ENCODE measurements at places on chromosomes 1 and 21.

GRCh38 chr1:182968836-182969734, 16.1 kb upstream of the SHCBP1L start:
- no peak for DNase-seq

DNA sequence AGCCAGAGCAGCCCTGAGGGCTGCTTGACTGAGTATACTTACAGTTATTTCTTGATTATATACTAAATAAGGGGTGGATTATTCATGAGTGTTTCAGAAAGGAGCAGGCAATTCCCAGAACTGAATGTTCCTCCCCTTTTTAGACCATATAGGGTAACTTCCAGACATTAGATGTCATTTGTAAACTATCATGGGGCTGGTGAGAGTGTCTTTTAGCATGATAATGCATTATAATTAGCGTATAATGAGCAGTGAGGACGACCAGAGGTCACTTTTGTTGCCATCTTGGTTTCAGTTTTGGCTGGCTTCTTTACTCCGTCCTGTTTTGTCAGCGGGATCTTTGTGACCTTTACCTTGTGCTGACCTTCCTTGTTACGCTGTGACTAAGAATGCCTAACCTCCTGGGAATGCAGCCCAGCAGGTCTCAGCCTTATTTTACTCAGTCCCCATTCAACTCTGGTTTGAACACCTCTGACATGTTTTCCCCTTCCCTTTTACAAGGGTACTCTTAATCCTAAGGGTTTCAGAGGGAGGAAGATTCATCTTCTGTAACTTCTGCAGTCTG, 16.2 kb downstream of the KCTD3 start:
- DNase-seq: no peak

DNA sequence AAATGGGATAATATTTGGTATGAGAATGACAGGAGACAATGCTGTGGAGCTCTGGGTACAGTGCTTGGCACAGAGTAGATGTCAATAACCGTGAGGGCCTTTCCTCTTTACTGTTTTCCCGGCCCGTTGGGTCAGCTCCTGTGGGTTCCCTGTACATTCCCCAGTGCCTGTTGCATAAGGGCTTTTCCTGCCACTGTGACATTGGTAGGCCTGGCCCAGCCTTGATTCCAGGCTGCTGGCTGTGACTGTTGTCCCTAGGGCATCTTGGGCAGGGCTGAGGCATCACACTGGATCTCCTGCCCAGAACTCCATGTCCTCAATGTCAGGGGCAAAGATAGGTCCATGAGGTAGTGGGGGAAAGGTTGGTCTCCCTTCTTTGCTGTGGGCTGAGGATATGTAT, 25.8 kb upstream of the MYCL start:
- no peak for DNase-seq

GRCh38 chr1:158978730-158979129, 31.0 kb upstream of the IFI16 start:
- DNase-seq: peak; percentile 38

DNA sequence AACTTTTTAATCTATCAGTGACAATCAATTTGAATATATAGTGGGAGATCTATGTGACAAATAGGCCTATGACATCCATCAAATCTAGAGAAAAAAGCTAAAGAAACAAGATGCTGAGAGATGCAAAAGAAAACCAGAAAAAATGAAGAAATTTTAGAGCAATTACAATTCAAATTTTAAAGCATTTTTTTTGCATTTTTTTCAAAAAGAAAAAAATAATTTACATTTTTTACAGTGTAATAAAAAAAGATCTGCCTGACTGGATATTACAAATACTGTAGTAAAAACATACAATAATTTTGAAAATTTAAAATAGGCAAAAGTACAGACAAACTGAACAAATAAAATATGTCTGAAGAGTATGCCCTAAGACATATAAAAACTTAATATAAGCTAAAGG, 14.4 kb downstream of the CD34 start:
- no peak for DNase-seq

DNA sequence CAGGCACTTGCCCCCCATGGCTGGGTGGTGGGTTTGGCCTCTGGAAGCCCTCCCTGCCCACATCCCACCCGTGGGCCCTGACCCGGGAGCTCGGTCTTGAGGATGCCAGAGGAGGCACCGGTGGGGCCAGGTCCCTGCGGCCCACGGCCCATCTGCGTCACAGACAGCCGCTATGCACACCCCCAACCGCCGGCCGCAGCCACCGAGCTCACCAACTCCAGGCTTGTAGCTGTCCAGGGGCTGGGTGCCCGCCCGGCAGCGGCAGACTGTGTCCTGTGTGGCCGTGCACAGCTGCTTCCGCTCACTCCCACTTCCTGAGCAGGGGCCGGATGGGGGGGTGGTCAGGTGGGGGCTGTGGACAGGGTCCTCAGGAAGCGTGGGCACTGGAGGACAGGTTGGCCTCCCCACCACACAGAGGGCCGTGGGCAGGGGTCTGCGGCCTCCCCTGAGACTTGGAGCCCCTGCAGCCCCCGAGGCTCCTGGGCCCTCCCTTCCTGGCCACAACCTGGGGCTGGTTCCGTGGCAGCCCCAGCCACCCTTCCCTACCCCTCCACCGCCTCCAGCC, 1.1 kb downstream of the TNFRSF4 start:
- DNase-seq: peak; percentile 64

DNA sequence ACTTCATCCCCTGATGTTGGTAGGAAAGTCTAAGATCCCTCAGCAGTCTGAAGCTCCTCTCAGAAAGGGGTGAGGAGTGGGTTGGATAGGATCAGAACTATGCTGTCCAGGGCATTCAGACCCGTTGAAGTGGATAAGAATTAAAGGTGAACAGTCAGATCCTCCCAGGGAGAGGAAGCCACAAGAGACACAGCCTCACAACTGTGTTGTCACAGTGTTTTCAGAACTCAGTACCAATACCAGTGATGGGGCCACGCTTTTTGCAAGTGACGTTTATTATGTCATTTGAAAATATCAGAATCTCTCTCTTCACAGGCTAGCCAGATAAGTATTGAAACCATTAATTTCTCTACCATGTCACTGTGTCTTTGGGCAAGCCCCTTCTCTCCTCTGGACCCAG, 15.4 kb upstream of the EPS15 start:
- no peak for DNase-seq

GRCh38 chr1:167060141-167061072, 29.8 kb downstream of the GPA33 start:
- DNase-seq: no peak

DNA sequence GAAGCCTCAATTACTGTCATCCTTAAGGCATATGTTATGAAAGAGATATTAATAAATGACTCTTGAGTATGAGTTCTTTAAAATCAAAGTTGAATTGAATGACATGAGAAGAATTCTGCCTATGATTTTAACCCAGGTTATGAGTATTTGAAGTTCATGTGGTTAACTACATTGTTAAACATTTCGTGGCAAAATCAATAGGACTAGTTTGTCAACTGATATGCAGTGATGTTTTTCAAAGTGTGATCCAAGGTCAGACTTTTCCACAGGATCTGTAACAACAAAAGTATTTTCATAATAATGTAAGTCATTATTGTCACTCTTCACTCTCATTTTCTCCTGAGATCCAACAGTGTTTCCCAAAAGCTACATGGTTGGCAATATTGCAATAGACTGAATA, 189.5 kb downstream of the DENND1B start:
- no peak for DNase-seq

DNA sequence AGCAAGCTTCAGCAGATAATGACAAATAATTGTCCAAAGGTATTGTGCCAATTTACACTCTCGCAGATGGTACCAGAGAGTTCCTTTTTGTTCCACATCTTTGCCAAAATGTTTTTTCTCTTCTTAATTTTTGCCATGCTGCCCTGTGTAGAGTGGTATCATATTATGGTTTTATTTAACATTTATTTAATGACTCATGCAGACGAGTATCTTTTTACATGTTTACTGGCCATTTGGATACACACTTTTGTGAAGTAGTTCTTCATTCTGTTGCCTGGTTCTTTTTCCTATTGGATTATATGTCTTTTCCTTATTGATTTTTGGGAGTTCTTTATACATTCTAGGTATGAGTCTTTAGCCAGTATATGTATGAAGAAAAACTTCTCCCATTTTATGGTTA, 151.1 kb downstream of the PCNX2 start:
- DNase-seq: no peak

DNA sequence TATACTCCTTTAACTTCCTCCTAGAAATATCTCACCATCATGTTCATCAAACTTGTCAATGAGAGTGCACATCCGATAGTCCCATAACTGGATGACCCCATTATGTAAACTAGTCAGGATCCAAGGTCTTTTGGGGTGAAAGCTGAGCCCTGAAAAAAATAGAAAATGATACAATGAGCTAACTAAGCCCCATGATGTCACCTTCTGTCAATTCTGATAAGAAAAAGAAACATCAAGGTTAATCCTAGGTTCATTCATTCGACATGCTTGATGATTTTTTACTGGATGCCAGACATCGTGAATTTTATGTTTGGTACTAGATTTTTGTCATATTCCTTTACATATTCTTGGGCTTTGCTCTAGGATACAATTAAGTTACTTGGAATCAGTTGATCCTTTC, 2.9 kb downstream of the COPA start:
- no peak for DNase-seq

DNA sequence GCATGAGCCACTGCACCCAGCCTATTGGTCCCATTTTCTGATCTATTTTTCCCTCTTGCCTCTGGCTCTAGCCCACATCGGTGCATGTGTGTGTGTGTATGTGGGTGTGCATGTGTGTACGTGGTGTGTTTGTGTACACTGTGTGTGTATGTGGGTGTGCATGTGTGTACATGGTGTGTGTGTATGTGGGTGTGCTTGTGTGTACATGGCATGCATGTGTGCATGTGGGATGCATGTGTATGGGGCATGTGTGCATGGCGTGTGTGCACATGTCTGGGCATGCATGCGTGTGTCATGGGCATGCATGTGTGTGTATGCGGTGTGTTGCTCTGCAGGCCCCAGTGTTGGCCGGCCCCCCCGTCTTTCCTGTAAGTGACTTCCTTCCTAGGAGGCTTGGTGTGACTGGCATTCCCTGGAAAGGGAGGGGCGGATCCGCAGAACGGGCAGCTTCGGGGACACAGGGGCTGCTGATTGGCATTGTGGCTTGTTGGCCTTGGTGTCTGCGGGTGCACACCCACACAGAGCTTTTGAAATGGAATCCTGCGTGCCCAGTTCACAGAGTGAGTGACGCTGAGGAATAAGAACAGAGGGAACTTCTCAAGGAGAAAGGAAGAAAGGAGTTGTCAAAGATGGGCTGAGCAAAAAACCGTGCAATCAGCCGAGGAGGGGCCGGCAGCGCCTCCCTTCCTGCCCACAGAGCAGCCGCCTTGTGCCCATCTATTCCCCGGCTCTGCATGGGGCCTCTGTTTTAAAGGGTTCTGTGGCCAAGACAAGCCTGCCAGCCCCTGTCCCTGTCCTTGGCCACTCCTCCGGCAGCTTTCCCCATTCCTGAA, 8.0 kb downstream of the PDXK start:
- DNase-seq: no peak

DNA sequence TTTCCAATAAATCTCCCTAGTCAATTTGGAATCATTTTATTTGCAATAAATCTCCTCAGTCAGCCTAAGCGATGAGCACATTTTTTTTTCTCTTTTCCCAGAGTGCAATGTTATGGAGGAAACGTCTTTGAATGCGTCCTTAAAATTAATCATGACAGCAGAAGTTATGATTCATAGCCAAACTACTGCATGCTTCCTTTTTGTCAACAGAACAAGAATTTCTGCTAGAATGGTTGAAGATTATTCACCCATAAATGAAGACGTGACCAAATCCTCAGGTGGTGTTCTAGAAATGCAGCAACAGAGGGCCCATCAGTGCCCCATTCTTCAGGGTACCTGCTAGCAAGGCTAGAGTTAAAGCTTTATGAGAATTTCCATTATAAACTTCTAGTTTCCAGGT, 407.9 kb upstream of the PKN2 start:
- DNase-seq: no peak

GRCh38 chr1:54353959-54354358, 52.2 kb downstream of the SSBP3 start:
- no peak for DNase-seq

GRCh38 chr1:64584479-64584878, 114.5 kb downstream of the CACHD1 start:
- DNase-seq: no peak

- no peak for DNase-seq
Measured at GRCh38 chr1:150529017-150529416, 13.5 kb downstream of the FALEC start.

Measured in CD4-positive, alpha-beta T cell treated with Interleukin-10 for 1 hour (primary cell).